ENCODE measurements at places on chromosomes 12 and 14.

- no peak for DNase-seq
Measured at GRCh38 chr14:50774542-50775267, 56.3 kb downstream of the NIN start.

- DNase-seq, result no peak
Measured at GRCh38 chr14:103423050-103423461, 37.8 kb downstream of the MARK3 start.

GRCh38 chr12:68119250-68119649 lies 40.3 kb downstream of the IFNG start:
- DNase-seq, result no peak

GRCh38 chr14:30179381-30180130 lies 251.9 kb upstream of the PRKD1 start:
- DNase-seq, result no peak

DNA sequence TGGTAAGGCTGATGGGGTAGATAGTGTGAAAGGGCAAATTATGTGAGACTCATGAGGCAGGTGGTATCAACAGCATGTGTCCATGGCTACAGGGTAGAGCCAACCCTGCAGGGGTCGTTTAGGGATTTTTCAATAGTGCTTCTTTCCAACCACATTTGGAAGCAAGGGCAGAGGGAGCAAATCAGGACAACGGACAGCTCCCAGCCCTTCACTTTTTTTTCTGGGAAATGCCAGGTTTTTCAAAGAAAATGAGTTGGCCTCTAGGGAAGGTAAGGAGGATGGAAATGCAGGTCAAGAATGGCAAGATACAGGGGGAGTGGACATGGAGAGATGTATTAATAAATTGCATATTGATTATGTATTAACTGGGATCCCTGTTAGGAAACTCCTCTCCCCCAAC lies 4.9 kb upstream of the CMA1 start:
- DNase-seq, result no peak

- peak; percentile 17 for DNase-seq
Measured at GRCh38 chr12:28191051-28192048, 1.1 kb downstream of the CCDC91 start.

- no peak for DNase-seq
Measured at GRCh38 chr14:101395779-101396178, 165.5 kb upstream of the DIO3 start.

DNA sequence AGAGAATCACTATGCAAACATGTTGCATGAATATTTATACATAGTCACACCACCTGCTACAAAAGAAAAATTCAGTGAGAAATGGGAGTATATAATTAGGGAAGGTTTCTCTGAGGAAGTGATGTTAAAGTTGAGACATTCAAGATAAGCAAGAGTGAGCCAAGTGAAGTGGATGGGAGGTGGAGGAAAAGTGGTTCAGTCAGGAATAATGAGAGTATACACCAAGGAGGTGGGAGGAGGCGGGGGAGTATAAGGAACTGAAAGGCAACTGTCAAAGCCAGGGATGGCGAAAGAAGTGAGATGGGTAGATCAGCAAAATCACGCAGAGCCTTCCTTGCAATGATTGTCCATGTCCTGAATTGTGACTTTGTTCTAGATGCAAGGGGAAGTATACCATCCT lies 33.7 kb downstream of the PRKD1 start:
- DNase-seq, result no peak
